Frontal cortex (tissue), 4 donors: ENCODE measurements at places on chromosomes 13 and 19. TPM values are rescaled to one million over a fixed set of nuclear protein-coding genes. Genes with fewer than 3 reads are reported as not detected.

DNA sequence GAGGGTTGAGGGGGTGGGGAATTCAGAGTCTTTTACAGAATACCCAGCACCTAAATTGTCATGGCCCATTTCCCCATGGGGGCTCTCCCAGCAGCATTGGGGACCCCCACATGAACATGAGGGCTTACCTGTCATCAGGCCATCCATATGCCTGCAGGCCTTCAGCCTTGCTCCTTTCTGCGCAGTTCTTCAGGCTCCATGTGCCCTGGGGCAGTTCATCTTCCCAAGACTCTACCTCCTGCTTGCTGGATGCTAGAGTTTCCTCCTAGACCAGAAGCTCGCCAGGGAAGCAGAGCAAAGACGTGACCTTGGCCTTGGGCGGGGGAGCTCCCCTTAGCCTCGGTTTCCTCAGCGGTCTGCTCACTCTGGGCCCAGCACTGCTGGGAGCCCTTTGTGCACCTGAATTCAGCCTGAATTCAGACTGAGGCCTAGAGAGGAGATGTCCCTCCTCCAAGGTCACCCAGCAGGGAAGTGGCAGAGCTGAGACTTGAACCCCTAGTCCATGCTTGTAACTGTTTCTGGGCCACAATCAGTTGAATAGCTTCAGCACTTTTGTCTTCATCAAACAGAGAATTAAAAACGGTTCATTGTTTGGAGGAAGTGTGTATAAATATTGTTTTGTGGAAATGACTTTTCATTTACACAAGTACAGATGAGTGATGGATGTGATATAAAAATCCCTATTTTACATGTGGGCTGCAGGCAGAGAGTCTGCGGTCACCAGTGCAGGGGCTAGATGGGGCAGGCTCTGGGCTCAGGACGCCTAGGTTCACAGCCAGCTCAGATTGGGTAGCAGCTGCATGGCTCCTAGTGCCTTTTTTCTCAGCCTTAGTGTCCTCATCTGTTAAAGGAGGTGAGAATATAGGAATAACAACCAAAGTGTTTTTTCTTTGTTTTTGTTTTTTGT is 9.5 kb downstream of the PPP5C start:
- DNase-seq: no peak

GRCh38 chr13:106527445-106527801 is 8.0 kb downstream of the EFNB2 start:
- no peak for DNase-seq

DNA sequence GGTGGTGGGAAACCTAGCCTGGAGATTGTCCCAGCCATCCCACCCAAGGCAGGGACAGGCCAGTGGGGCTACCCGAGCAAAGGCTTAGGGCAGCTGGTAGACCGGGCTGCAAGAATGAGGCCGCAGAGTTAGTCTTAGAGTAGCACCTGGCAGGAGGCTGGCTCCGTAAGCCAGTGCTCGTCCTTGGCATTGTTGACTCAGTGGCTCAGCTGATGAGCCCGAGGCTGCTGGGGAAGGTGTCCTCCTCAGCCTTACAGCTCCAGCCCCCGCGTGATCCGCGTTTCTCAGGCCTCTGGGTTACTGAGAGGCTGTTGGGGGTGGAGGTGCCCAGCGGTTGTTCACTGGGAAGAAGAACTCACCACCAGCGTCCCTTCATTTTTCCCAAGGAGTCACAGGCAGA is 24.7 kb downstream of the PPP1R37 start:
- DNase-seq: no peak

DNA sequence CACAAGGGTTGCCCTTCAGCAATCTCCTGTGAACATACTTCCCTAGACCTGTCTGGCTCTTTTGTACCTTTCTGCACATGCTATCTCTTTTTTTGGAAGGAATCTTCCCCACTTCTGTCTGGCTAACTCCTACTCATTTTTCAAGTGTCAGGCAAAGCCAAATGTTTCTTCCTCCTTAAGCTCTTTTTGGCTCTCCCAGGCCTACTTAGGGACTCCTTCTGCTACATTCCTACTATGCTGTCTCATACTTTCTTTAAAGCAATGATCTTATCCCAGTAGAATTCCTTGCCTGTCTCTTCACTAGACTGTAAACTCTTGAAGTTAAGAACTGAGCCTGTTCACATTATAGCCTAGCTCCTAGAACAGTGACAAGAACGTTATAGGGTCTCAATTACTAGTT is 114.9 kb upstream of the WASF3 start:
- DNase-seq: no peak

GRCh38 chr13:112715210-112715609 is 25.4 kb downstream of the ATP11A start:
- no peak for DNase-seq

DNA sequence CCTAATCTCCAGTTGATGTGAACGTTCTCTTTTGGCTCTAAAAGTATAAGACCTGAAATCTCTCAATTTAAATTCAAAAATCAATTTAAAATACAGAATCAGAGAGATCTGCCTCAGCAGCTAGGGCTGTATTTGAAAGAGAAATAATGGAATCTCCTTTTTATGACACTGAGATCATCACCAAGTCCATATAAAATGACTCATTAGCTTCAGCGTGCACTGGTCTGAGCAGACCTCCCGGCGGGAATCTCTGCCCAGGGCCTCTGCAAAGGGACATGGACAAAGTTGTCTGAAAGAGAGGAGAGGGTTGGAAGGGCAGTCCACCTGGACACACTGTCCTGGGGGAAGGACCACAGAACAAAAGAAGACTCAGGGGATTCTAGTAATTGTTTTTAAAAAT is 855.6 kb downstream of the EFNB2 start:
- no peak for DNase-seq

Gene NOVA2
- 8.6 TPM for total RNA-seq

Gene CEACAM20
- total RNA-seq: not detected

Gene LIN37
- total RNA-seq: 9.0 TPM

Gene ZFP28
- 35.5 TPM for total RNA-seq

Gene FNDC3A
- 84.4 TPM for total RNA-seq
